ENCODE measurements at places on chromosomes 7 and 10.

GRCh38 chr7:73593207-73594045 lies 15.0 kb upstream of the TBL2 start:
- no peak for DNase-seq

DNA sequence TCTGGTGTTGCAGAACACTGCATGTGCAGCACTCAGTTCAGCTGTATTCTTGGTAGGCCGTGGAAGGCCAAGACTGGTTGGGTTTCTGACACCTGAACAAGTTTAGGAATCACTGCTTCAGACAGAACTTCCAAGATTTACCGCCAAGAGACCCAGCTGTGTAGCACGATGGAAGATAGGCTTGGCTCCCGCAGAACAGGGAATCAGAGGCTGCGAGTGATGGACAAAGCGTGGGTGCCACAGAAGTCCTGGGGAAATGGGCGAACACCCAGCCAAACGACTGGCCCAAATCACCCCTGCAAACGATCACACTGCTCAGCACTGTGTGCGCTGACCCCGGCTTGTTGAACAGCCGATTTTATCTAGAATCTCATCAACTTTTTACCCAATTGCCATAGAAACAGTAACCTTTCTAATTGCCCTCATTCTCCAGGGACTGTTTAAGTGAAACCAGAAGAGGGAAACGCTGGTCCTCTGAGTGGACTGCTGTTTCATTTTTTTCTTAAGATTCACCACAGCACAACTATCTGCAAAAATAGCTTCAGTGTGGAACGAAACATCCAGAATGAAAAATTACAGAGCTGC lies 17.9 kb downstream of the ZFAND2A start:
- DNase-seq = no peak

GRCh38 chr7:147413557-147413870 lies 1177.1 kb upstream of the C7orf33 start:
- DNase-seq = no peak

DNA sequence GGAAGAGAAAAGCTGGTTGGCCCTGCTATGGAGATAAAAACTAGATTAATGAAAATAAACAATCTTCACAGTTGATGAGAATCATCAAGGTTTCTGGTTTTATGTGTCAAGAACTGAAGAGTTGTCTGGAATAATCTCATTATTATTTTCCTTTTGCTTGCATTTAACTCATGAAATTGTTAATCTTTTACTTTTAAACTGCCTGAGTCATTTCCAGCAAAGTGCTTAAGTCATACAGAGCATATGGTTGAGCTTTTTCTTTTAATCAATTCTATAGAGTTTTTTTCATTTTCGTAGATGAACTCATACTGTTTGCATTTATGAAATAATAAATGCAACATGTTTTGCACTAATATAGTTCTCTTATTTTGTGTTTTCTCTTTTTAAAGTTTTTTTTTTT lies 747.9 kb downstream of the NXPH1 start:
- DNase-seq = no peak

GRCh38 chr10:96270571-96270970 lies 798 bp downstream of the BLNK start:
- no peak for DNase-seq

DNA sequence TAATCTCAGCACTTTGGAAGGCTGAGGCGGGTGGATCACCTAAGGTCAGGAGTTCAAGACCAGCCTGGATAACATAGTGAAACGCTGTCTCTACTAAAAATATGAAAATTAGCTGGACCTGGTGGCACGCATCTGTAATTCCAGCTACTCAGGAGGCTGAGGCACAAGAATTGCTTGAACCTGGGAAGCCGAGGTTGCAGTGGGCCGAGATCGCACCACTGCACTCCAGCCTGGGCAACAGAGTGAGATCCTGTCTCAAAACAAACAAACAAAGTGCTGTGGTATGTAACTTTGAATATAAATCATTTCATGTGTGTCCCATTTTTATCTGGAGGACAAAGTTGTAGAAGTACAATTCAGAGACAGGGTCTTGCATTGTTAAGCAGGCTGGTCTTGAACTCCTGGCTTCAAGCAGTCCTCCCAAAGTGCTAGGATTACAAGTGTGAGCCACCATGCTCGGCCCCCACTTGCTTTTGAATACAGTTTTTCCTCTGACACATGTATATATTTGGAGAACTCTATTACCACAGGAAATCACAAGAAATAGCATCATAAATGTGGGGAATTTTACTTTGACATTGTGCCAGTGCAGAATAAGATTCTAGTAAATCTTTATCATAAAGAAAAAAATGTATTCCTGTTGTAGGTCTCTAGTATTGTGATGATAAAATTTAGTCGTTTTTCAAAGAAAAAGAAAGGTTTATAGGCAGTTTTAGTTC lies 32.6 kb downstream of the PTPN12 start:
- no peak for DNase-seq

GRCh38 chr10:1180836-1181235 lies 124.7 kb downstream of the WDR37 start:
- DNase-seq = no peak

- DNase-seq = no peak
These were observed 204.2 kb downstream of the TNS3 start for GRCh38 chr7:47377741-47378140.

GRCh38 chr7:46349490-46349889 lies 428.4 kb upstream of the IGFBP3 start:
- no peak for DNase-seq

- no peak for DNase-seq
These were observed 59.6 kb upstream of the SP4 start for GRCh38 chr7:21368317-21368716.

- DNase-seq = no peak
These were observed 1211.2 kb upstream of the SORCS1 start for GRCh38 chr10:108375691-108376090.

DNA sequence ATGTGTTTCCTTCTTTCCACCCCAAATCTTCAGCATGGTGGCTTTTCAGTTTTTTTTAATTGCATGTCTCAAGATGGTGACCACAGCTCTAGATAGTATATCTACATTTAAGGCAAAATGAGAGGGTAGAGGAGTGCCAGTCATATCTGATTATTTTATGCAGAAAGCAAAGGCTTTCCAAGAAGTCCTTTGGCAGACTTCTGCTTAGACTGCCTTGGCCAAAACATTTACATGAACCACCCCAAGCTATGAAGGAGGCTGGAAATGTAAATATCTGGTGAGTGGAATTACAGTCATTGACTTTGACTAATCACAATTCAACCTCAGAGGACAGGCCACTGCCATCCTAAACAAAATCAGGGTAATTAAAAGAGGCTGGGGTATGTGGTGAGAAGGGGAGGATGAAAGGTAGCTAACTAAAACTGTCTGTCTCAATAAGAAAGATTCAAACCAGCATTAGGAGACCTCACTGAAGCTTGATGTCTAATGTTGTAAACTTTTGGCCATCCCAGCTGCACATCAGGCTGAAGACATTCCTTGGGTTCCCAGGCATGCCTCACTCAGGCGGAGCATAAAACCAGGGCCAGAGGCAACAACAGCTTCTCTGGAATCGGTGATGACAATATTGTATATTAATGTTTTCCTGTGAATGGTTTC lies 53.4 kb downstream of the PPP1R3C start:
- DNase-seq = no peak

DNA sequence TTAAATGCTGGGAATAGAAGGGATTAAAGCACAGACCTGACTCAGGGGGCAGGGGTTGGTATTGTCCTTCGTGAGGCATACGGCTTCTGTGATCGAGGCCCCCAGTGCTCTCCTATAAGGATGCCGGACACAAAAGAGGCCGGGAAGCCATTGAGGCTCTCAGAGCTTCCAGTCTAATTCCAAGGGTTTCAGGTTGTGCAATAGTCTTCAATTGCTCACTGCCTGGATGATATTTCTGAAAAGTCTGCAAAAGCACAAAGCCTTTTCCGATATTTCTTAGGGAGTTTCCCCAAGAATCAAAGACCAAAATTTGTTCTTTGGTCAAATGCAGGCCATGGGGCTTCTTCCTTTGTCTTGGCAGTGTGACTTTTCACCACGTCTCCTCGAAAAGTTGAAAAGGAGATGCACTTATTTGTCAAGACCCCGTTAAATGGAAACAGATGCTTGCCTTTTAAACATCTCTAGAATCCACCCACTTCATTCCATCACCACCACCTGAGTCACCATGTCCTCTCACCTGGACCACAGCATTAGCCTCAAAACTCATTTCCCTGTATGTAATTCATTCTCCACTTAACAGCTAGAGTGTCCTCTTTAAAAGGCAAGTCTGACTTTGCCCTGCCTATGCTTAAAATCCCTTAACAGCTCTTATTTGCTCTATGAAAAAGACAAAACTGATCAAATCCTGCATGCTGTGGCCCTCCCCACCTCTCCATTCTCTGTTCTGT lies 134.8 kb upstream of the NAMPT start:
- no peak for DNase-seq

GRCh38 chr7:92246360-92247101 lies 757 bp downstream of the ANKIB1 start:
- peak; percentile 73 for DNase-seq

DNA sequence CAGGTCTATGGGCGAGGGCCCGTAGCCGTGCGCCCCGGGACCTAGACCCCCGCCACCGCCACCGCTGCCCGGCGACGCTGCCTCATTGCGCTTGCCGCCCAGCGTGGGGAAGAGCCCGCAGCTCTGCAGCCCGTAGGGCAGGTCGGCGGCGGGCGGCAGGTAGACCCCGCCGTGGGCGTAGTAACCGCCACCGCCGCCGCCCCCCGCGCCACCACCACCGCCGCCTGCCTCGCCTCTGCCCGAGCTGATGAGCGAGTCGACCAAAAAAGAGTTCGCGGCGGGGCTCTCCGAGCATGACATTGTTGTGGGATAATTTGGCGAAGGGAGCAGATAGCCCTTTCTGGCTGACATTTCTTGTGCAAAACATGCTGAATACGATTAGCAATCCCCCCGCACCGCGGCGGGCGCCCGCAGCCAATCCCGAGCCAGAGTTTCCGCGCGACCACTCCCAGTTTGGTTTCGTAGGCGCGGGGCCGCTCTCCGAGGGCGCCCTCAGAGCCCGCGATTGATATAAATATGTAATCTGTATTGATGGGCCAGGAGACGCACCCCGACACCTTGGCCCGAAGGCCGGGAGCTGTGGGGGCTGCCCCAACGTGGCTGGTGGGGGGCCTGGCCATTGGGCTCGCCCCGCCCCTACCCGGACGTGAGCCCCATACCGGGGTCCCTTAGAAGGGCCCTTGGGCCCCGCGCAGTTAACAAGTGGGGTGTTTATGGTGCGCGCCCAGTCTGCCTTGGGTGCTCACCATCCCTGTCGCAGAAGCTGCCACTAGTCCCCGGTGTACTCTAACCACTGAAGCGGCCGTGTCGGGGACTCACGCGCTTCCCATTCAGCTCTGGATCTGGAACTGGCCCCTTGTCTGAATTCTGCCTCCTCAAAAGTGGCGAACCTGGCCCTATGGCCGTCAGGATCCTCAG lies at the start of gene HOXA10:
TSS of gene HOXA10 (minus strand) at position 365 of the 918 bp plus-strand sequence. CDS start at position 351, 14 bp downstream.
- no peak for DNase-seq

DNA sequence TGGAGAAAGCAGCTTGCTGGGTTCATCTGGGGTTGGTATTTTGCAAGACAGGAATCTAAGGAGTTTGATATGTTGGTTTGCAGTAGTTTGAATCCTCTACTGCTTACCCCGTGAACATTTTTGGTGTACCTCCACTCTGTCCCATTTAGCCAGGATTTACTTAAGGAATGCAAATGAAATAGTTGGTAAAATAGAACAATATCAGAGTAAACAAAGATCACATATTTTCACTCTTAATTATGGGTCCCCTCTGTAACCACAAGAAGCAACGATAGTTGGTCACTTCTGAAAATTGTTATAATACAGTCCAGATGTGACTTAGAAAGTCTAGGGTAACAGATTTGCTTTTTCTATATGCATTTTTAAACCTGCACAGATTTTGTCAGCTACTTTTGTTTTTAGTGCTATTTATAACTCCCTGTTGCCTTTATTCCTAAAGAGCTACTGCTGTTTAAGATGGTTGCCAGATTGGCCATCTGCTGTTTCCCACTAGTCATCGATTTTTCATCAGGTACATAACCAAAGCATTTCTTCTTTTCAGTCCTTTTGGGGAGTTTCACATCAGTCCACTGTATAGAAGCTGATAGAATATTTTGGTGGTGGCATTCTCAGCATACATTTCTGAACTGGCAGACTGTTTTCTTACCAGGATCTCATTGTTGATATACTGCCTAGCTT lies 37.6 kb downstream of the MAPK8 start:
- no peak for DNase-seq

DNA sequence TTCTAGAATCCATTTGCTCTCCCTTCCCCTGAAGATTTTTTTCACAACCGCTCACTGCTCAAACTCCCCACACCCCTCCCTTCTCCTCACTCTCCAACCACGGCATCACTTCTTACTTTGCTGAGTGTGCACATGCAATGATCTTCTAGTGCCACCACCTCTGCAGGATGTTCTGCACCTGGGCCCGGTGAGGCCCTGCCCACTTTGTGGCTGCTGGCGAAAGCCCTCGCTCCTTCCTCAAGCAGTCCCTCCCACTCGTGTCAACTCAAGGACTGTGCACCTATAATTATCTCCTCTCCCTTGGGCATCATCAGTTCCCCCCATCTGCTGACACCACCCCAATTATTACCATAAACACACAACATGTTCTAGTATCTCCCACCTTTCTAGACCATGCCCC lies 91.0 kb upstream of the LANCL2 start:
- DNase-seq = peak; percentile 36

GRCh38 chr10:5018134-5018533 lies 14.5 kb upstream of the AKR1C2 start:
- no peak for DNase-seq

GRCh38 chr7:151059367-151060112 lies at the start of gene SLC4A2:
TSS of gene SLC4A2 (plus strand) at chr7:151059589. CDS start at chr7:151061988, 2,399 bp downstream.
- DNase-seq = peak; percentile 87

DNA sequence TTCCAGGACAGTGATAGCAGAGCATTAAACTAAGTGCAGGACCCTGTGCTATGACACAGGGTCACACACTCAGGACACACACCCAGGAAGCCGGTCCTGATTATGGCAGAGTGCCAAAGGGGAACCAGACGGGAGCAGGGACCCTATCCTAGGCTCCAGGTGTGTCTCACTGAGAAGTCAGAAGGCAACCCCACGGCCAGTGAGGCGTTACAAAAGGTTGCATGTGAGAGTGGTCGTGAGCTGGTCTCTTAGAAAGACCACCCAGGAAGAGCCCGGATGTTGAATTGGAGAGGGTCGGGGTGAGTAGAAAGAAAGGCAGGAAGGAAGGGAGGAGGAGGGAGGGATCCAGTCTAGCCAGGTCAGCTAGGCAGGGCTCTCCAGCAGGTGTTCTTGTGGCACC lies 31.0 kb downstream of the FRMPD2 start:
- DNase-seq = no peak

- peak; percentile 53 for DNase-seq
These were observed 177.3 kb upstream of the PPP2R2D start for GRCh38 chr10:131723297-131724168.

DNA sequence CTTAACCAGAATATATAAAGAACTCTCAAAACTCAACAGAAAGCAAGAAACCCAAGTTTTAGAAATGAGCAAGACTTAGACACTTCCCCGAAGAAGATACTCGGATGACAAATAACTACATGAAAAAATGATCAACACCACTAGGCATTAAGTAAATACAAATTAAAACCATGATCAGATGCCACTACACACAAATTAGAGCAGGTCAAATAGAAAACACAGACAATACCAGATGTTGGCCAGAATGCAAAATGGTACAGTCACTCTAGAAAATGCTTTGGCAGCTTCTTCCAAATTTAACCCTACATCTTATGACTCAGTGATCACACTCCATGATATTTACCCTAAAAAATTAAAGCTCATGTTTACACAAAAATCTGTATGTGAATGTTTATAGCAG lies 18.4 kb downstream of the TMEM176A start:
- DNase-seq = no peak

Measured in coronary artery (tissue), 2 donors.